ENCODE measurements at places on chromosomes 13 and 19. TPM values are rescaled to one million over a fixed set of nuclear protein-coding genes. Genes with fewer than 3 reads are reported as not detected.

CEACAM7 gene
- total RNA-seq: 0.44 TPM

SERP2 gene
- 1.9 TPM for total RNA-seq

C2CD4C gene
- 1.1 TPM for total RNA-seq

BEST2 gene
- not detected for total RNA-seq

EMP3 gene
- total RNA-seq: 127 TPM

CAMSAP3 gene
- total RNA-seq: 20.5 TPM

PSG4 gene
- total RNA-seq: not detected

MAP3K10 gene
- total RNA-seq: 16.3 TPM

ZNF714 gene
- total RNA-seq: 14.7 TPM

- DNase-seq: no peak
Measured at GRCh38 chr19:43337737-43338136, 15.7 kb upstream of the CD177 start.

GRCh38 chr13:73607489-73608156, 526.6 kb downstream of the KLF12 start:
- DNase-seq: no peak

GRCh38 chr19:16335226-16335625, 10.6 kb downstream of the KLF2 start:
- DNase-seq: no peak

DNA sequence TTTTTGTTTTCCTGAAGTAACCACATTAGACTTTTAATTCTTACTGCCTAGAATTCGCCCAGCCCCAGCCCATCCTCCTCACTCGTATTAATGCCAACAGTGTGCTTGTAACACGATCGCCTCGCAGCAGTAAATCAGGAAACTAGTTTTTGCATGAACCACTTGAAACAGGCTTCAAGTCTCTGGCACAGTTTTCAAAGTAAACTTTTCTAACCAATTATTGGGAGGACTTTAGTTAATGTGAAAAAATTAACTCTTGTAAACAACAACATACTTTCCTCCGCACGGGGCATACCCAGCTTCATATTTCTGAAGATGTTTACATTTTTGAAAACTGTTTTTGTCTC, 39.2 kb downstream of the TNFRSF19 start:
- no peak for DNase-seq

GRCh38 chr19:30350692-30351663, 21.2 kb upstream of the ZNF536 start:
- DNase-seq: no peak

DNA sequence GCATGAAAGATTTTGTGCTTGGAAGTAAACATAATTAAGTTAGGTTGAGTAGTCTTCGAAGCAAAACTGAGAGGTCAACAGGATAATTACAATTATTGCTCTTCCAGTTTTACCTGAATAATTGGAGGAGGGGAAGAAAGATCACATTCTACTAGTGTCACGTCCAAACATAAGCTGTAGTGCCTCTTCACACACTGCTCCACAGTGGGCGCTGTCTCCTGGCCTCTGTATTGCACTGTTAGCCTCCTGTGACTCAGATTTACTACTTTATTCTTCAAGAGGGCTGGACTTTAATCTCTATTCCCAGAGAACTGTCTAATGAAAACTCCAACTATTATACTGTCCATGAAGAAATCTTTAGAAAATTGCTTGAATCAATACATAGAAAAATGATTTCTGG, 62.9 kb downstream of the TRPC4 start:
- DNase-seq: no peak

GRCh38 chr13:58906329-58907007, 1257.3 kb downstream of the DIAPH3 start:
- no peak for DNase-seq

DNA sequence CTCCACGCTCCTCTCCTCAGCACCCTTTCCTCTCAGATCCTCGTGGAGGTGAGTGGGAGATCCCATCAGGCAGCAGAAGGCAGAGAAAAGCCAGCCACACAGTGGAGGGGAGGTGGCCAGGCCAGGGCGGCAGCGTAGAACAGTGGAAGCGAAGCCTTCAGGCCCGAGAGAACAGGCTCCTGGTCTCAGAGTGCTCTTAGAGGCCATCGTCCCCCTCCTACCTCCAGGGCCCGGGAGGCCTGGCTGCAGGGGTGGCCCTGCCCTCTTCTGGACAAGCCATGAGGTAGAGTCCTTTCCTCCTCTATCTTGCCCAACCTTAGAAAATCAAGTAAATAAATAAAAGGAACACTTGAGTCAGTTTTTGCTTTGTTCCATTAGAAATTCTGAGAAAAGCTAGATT, 202.0 kb downstream of the KATNAL1 start:
- no peak for DNase-seq

GRCh38 chr13:59963827-59964226, 199.9 kb downstream of the DIAPH3 start:
- DNase-seq: no peak

DNA sequence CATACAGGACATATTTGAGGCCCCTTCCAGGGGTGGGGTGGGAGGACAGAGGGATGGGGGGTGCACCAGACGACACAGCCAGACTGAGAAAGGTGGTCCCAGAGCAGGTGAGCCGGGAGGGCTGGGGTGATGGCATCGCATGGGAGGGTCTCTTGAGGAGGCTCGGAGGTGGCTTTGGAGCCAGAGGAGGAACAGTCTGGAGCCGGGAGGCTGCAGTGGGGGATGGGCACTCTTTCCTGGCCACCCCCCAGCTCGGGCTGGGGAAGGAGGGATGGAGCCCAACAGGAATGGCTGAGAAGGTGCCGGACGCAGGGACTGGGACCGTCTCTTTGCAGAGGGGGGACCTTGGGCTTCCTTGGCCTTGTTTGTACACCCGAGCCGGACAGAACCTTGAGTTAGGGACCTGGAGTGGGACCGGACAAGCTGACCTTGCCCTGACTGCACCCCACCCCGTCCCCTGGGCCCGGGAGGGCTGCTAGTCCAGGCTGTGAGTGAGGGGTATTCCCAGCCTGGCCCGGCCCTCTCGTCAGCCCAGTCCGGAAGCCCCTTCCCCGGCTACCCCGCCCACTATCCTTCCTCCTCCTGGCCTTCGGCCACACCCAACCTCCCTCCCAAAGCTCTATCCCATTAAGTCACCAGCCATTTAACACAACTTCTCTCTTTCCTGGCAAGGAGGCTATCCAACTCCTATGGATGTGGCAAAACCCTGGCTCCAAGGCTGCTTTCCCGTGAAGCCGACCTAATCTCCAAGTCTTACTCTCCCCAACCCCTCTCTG, 816 bp upstream of the TBXA2R start:
- peak; percentile 53 for DNase-seq

DNA sequence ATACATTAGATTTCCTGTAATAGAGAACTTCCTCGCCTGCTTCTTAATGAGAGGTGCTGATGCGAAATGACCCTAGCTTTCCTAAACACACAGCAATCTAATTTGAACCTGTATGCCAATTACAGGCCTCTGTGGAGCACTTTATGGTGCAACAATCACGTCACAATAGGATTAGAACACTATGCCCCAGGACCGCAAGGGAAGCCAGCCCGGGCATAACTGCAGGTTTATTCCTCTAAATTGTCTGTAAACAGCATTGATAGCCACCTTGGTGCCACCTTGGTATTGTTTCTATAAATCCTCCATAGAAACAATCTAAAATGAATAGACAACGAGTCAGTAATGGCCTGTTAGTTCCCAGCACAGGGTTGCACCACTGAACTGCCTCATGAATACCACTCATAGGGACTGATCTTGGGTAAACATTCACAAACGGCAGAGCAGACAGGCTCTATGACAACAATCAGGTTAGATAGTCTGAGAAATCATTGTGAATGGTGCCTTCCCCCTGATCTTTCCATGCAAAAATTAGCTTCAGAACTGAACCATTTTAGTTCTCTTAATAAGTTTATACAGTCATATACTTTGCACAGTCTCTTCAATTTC, 182.5 kb upstream of the OBI1 start:
- no peak for DNase-seq

GRCh38 chr19:19053508-19054314, 10.1 kb upstream of the SLC25A42 start:
- DNase-seq: no peak
